Mucosa of gallbladder (tissue), 1 donor: ENCODE measurements at places on chromosomes 7 and 10.

DNA sequence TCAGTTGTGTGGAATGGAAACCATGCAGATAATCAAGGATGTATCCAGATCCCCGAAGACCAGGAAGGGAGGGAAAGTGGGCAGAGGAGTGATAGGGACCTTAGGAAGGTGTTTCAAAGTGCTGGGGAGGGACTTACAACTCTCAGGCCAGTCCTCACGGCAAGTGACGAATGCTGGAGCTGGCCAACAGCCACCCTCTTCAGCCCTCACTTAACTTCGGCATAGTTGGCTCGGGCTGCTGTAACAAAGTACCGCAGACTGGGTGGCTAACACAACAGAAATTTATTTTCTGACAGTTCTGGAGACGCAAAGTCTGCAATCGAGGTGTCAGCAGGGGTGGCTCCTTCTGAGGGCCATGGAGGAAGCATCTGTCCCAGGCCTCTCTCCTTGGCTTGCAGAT, 265.9 kb upstream of the YAE1 start:
- DNase-seq, result no peak

DNA sequence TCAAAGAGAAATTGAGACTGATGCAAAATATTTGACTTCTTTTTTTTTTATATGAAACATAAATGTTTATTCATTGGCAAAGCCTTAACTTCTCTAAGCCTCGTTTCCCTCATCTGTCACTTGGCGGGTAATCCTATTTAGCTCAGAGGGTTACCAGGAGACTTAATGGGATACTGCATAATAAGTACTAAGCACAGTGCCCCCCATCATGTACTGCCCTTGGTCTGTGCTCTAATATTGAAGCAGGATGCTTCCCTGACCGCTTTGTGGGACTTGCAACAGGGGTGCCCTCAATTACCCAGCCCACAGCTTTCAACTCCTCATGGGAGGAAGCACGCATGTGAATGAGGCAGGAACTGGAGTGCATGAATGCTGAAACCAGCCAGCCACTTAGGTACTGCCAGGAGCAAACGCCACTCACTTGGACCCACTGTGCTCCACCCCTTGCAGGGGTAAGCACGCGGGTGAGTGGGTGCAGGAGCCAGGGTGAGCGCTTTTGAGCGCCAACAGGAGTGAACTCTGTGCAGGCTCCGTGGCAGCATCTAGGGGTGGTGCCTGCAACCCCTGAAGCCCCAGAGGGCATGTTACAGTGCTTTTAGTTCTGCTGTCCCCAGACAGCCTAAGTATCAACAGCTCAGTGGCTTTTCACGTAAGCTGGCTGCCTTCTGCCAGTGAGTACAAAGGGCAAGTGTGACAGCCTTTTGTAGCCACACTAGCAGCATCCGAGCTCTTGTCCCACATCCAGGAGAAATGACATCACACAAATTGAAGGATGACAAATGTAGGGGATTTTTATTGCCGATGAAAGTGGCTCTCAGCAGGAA, 209.8 kb upstream of the C7orf33 start:
- DNase-seq, result no peak

DNA sequence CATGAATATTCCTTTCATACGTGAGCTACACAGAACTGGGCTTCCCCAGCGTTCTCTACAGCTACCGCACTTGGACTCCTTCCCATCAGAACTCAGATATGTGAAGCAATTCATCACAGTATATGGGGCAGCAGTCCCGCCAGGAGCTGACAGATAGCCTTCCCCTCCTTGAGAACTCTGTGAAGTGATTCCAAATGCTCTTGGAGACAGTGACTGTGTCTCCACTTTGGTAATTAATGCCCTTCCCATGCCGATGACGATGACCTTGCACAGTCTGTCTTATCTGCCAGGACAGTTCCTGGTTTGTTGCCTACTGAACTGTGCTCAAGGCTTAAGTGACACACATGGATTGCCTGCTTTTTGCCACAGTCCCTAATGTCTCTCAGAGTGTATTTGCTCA, 75.0 kb upstream of the AFAP1L2 start:
- peak; percentile 14 for DNase-seq

GRCh38 chr10:20760460-20760859, 136.7 kb downstream of the NEBL start:
- DNase-seq, result no peak

DNA sequence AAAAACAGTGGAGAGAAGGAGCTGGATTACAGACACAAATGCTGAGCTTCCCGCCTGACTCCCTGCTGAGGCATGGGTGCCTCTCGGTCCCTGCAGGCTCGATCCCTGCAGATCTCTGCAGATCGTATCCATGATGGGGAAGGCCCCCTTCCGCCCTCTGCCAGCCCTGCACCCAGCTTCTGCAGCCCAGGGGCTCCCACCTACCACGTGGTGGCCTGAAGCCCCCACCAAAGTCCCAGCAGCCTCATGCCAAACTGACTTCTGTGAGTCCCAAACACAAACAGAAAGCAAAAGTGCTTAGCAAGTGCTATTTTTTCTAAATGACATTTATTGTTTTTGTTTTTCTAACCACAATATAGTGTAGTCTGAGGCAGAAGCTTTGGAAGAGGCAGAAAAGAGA, 127.1 kb upstream of the CHST15 start:
- DNase-seq, result no peak

- no peak for DNase-seq
These were observed 129.0 kb downstream of the BICC1 start for GRCh38 chr10:58641708-58642107.

GRCh38 chr7:142134909-142135308, 23.4 kb downstream of the MGAM2 start:
- DNase-seq, result peak; percentile 66

GRCh38 chr7:110507832-110508231, 583.1 kb upstream of the LRRN3 start:
- DNase-seq, result no peak

DNA sequence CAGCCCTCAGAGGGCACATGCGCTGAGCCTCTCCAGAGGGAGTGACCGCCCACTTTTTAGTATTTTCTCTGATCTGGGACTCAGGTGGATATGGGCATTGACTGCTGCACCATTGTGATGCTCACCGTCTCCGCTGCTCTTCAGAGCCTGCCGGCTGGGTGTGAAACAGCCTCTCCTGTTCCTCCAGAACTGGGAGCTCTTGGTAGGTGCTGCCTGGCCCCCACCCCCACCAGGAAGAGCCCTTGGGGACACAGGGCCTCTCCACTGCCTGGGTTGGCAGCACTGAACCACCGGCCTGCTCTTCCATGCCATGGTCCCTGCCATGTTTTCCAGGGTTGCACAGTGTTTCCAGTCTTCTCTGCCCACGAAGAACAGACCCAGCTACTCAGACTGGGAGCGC, 36.3 kb downstream of the ARHGAP22 start:
- no peak for DNase-seq

DNA sequence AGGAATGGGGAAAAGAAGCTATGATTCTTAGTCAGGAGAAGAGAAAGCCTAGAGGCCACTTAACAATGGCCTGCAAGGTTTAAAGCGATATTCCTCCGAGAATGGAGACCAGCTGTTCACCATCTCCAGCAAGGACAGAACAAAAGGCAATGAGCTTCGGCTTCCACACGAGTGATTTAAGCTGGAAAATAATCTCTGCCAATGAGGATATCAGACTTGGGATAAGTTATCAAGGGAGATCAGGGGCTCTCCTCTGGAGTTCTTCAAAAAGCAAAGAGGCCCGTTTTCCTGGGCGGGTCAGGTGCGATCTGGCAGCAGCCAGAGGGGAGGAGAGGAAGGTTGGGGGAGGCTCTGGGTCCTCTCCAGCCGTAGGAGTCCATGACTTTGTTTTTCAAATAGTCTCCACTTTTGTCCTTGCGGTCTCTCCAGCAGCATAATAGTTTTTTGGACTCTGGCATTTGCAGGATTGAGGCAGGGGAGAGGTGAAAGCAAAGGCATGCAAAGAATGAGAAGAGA, 211.3 kb downstream of the SKIDA1 start:
- DNase-seq, result no peak

DNA sequence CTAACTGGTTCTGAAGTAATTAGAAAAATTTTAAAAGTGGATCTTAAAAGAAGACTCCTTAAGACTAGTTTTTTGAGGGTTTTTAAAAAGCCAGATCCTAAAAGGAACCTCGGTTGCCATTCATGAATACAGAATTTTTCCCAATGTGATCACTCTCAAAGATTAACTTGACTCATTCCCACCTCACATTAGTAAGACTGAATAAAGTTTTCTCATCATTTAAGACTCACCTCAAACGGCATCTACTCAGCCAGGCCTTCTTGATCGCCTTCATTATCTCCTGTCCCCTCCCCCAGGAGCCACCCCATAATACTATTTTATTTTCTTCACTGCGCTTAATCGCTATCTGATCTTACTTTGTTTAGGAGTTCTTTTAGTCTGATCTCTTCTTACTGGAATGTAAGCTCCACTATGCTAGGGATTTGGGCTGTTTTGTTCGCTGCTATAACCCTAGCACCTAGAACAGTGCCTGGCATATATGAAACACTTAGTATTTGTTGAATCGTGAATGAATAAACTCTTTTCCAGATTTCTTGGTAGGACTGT, 55.9 kb upstream of the PCGF5 start:
- DNase-seq, result no peak

- no peak for DNase-seq
These were observed 35.0 kb downstream of the ITGA8 start for GRCh38 chr10:15684768-15685167.

DNA sequence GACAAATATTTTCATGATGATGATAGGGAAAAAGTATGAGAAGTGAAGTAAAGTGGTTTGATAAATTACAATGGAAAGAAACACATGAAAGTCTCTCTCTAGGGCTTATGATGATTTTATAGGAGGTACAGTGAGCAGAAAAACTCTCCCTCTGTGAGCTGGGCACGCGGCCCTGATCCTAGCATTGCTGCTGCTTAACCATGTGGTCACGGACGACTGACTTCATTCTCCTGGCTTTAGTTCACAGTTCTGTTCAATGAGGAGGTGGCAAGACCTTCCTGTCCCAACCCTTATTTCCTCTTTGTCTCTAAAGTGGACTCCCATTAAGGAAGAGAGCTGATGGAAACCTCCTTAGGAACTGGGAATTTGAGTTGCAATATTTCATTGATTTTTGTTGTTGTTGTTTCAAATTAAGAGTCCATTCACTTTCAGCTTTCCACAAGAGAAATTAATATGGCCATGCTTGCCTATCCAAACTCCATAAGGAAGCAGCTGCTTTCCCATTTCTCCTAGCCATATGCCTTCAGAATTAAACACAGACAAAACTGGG, 8.2 kb upstream of the PON3 start:
- DNase-seq, result peak; percentile 34

- DNase-seq, result no peak
These were observed 175.9 kb downstream of the CUX1 start for GRCh38 chr7:101993311-101993710.

DNA sequence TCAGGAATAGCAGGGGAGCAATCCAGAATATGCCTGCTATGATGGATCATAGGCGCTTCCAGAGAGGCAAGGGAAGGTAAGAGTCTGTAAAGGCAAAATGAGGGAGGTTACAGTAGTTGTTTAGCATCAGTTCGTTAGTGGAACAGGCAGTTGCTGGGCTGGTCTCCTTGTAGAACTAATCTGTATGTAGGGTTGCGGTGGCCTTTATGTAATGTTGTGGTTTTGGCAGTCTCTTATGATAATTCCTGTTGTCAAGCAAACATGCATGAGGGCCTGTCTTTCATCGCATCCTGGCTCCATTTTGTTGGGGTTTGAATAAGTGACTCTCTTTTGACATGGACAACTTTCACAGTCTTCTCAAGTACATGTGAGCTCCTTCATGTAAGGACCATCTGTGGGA, 427.8 kb upstream of the LRGUK start:
- DNase-seq, result no peak

GRCh38 chr7:51313738-51314425, 2.7 kb downstream of the COBL start:
- no peak for DNase-seq

DNA sequence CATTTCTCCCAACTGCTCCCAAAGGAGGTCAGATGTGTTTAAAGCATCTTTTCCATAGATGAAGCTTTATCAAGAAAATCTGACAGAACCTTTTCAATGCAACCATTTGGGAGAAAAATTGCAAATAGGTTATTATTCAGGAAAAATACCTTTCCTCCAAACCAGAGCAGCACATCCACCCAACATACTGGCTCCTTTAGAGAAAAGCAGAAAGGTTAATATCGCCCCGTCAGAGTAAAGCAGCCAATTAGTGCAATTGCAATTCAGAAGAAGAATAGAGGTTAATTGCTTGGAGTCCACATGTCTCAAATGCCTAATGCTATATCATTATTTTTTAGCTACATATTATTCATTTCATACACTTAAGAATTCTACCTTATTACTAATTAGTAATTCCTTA, 48.9 kb upstream of the HSPA12A start:
- no peak for DNase-seq

DNA sequence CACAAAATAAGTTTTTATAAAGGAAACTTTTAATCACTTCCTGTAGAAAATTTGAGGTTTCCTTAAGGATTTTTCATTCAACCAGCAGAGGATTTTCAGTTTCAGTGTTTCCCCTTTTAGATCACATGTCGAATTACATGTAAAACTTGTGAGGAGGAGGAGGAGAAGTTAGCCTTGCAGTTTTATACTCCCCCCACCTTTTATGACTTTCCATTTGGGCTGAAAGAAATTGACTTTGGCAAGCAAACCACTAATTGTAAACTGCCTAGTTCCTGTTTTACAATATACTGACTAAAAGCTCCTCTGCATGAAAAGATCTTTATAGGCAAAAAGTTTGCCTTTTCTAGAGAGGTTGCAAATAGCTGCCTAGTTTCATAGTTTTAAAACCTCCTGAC, 3.0 kb downstream of the BAMBI start:
- DNase-seq, result no peak

GRCh38 chr7:146150153-146150552, 33.6 kb downstream of the CNTNAP2 start:
- no peak for DNase-seq

DNA sequence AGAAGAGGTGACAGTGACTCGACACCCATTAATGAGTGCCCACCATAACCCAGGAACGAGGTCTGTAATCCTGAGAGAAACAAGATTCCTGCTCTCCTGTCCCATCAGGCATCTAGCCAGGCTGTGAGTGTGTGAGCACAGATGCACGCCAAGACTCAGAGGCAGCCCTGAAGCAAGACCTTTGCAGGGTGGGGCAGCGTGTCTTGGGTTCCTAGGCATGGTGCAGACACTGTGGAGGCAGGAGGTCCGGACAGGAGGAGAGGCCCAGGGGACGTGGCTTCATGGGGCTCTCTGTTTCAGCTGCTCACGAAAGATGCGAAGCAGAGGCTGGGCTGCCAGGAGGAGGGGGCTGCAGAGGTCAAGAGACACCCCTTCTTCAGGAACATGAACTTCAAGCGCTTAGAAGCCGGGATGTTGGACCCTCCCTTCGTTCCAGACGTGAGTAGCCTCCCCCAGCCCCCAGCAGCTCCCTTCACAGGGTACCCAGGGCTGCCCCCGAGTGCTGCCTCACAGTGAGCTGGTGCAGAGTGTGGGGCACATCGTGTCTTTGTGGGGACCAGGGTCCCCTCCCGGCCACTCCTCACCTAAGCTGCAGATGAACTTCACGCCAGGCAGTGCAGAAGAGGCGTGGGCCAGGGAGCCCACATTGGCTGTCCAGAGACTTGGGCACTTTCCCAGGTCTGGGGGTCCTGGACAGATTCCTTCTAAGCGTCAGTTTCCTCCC, 94.5 kb downstream of the RGS10 start:
- no peak for DNase-seq

GRCh38 chr10:120791316-120791715, 59.8 kb upstream of the WDR11 start:
- DNase-seq, result no peak

GRCh38 chr10:58771863-58772262, 259.2 kb downstream of the BICC1 start:
- DNase-seq, result no peak
